ENCODE measurements at places on chromosomes 5 and 9. TPM values are rescaled to one million over a fixed set of nuclear protein-coding genes. Genes with fewer than 3 reads are reported as not detected.

DNA sequence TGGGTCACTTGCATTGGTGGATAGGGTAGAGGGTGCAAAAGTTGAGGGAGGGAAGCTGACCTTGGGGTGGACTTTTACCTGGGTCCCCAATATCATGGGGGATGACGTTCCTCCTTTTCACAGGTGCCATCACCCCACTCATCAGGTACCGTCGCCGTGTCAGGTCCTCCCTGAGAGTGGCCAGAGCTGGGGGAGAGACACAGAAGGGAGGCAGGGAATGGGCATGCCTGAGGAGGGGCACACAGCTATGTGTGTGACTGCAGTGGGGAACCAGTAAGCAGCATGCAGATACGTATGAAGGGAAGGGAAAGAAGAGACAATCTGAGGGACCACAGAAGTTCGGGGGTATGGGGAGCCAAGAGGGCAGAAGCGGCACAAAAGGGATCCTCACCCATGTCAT, 6.5 kb downstream of the CREB3 start:
- H3K36me3 ChIP-seq: peaks cover 97% of the 10 kb centered on the region
- no peak for DNase-seq
- H3K4me3 ChIP-seq: no peak overlapping the region
- no peaks in the 10 kb centered on the region for H3K27me3 ChIP-seq
- H3K27ac ChIP-seq: no peak overlapping the region

- DNase-seq: no peak
- no peak overlapping the region for H3K27ac ChIP-seq
- no peaks in the 10 kb centered on the region for H3K36me3 ChIP-seq
- H3K4me1 ChIP-seq: no peaks in the 10 kb centered on the region
- no peak overlapping the region for H3K4me3 ChIP-seq
Observed at GRCh38 chr9:80842389-80842788, 847.0 kb downstream of the TLE1 start.

- no peak overlapping the region for H3K4me3 ChIP-seq
- H3K27me3 ChIP-seq: no peaks in the 10 kb centered on the region
- H3K36me3 ChIP-seq: no peaks in the 10 kb centered on the region
- no peak for DNase-seq
- no peak overlapping the region for H3K27ac ChIP-seq
- H3K4me1 ChIP-seq: no peaks in the 10 kb centered on the region
Observed at GRCh38 chr9:126051446-126052130, 275.0 kb upstream of the MVB12B start.

DNA sequence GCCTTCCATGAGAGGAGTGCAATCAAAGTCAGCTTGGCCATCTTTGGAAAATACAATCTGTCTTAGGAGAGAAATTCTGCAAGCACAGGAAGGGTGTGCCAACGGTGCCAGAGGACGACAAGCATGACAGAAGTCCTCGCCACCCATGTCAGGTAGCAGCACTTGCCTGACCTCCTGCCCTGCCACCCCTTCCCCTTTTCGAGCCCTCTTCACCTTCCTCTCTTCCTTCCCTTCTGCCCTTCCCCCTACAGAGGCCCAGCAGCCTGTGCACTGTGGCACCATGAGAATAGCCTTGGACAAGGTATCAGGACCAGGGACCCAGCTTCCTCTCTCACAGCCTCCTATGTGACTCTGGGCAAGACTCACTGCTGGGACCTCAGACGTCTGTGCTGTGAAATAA, 5.3 kb upstream of the UBE2QL1 start:
- no peak overlapping the region for H3K27ac ChIP-seq
- DNase-seq: no peak
- H3K4me1 ChIP-seq: no peaks in the 10 kb centered on the region
- no peaks in the 10 kb centered on the region for H3K27me3 ChIP-seq
- no peak overlapping the region for H3K4me3 ChIP-seq
- H3K36me3 ChIP-seq: no peaks in the 10 kb centered on the region

- DNase-seq: no peak
- H3K4me3 ChIP-seq: no peak overlapping the region
- no peaks in the 10 kb centered on the region for H3K4me1 ChIP-seq
Observed at GRCh38 chr5:133341915-133342710, 270.2 kb downstream of the FSTL4 start.

DNA sequence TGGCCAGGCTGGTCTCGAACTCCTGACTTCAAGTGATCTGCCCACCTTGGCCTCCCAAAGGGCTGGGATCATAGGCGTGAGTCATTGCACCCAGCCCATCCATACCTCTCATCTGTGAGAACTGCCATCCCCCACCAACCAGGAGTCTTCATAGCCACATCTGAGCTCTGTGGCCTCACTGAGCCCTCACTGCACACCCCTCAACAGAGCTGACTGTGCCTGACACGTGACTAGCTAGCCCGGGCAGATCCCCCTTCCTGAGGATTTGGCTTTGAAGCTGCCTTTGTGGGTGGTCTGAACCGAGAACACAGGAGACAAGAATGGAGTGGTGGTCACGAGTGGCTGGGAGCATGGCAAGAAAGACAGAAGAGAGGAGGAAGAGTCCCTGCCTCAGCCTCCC, 15.6 kb downstream of the AK8 start:
- peaks cover 5% of the 10 kb centered on the region for H3K36me3 ChIP-seq
- no peak for DNase-seq
- no peak overlapping the region for H3K27ac ChIP-seq
- H3K4me1 ChIP-seq: peaks cover 8% of the 10 kb centered on the region
- H3K27me3 ChIP-seq: no peaks in the 10 kb centered on the region
- H3K4me3 ChIP-seq: no peak overlapping the region

GRCh38 chr9:120562861-120563443, 17.0 kb downstream of the CDK5RAP2 start:
- H3K4me3 ChIP-seq: no peak overlapping the region
- H3K27me3 ChIP-seq: no peaks in the 10 kb centered on the region
- H3K36me3 ChIP-seq: peaks cover 33% of the 10 kb centered on the region
- H3K4me1 ChIP-seq: no peaks in the 10 kb centered on the region
- DNase-seq: no peak
- no peak overlapping the region for H3K27ac ChIP-seq

DNA sequence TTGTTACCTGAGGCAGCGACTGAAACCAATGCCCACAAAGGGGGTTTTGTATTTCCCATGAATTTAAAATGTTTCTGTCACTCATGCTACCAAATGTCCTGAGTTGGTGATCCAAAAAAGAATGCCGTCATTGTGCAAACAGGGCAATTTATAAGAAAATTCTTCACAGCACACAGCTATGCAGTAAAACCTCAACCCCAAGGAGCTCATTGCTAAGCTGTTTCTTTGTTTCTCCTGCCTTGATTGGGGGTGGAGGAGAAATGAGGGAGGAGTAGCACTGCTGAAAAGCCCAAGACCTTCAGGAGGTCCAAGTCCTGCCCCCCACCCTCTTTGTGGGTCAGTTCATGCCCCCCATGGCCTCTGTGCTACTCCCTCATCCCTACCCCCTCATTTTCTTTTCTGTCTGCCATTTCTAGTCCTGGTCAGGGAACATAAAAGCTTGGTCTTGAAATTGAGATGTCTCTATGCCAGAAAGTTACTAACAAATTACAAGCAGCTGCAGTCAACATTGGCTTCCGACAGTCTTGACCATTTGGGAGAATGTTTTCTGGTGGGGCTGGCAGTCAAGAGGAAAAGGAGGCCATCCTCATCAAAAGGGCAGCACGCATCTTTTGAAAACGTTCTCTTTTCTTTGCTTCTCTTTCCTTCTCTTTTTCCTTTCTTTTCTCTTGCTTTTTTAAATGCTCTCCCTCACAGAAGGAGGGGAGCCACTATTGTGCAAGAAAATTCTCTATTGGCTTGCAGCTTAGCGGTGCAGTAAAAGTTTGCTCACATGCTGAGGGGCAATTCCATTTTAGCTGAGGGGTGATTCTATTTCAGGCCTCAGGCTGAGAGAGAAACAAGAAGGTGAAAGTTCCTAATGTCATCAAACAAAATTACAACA, 133.3 kb downstream of the GCNT1 start:
- H3K4me3 ChIP-seq: no peak overlapping the region
- H3K27ac ChIP-seq: no peak overlapping the region
- H3K4me1 ChIP-seq: peaks cover 5% of the 10 kb centered on the region
- DNase-seq: no peak
- no peaks in the 10 kb centered on the region for H3K36me3 ChIP-seq

DNA sequence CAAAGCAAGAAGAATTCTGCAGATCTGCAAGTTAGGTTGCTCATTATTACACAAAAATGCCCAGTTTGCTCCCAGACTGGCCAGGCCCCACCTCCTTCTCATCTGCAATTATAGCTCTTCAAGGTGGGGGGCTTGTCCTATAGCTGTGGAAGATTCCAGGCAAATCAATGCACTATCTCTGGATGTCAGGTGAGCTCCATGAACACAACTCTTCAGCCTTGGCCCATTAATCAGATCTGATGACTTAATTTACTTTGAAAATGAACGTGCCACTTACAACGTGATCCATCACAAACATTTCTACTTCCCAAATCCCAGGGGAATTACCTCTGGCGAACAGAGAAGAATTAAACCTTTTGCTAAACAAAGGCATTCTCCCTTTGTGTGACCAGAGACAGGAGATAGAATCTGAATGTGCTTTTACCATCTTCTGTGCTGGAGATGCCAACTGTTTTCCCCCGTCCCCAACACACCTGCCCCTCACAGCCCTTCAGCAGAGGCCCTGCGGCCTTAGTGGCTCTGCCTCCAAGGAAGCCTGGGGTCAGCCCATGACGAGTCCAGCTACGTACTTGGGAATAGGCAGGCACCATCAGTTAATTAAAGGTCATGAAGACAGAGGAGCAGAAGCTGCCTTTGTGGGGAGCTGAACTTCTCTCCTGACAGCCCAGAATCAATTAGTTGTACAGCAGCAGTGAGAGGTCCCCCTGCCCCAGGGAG, 60.5 kb downstream of the SNX18 start:
- DNase-seq: no peak
- no peak overlapping the region for H3K4me3 ChIP-seq
- no peak overlapping the region for H3K27ac ChIP-seq
- H3K36me3 ChIP-seq: no peaks in the 10 kb centered on the region
- H3K27me3 ChIP-seq: no peaks in the 10 kb centered on the region

GRCh38 chr9:2395814-2396612, 225.6 kb upstream of the VLDLR start:
- no peak overlapping the region for H3K4me3 ChIP-seq
- H3K36me3 ChIP-seq: no peaks in the 10 kb centered on the region
- no peak overlapping the region for H3K27ac ChIP-seq
- H3K4me1 ChIP-seq: no peaks in the 10 kb centered on the region

DNA sequence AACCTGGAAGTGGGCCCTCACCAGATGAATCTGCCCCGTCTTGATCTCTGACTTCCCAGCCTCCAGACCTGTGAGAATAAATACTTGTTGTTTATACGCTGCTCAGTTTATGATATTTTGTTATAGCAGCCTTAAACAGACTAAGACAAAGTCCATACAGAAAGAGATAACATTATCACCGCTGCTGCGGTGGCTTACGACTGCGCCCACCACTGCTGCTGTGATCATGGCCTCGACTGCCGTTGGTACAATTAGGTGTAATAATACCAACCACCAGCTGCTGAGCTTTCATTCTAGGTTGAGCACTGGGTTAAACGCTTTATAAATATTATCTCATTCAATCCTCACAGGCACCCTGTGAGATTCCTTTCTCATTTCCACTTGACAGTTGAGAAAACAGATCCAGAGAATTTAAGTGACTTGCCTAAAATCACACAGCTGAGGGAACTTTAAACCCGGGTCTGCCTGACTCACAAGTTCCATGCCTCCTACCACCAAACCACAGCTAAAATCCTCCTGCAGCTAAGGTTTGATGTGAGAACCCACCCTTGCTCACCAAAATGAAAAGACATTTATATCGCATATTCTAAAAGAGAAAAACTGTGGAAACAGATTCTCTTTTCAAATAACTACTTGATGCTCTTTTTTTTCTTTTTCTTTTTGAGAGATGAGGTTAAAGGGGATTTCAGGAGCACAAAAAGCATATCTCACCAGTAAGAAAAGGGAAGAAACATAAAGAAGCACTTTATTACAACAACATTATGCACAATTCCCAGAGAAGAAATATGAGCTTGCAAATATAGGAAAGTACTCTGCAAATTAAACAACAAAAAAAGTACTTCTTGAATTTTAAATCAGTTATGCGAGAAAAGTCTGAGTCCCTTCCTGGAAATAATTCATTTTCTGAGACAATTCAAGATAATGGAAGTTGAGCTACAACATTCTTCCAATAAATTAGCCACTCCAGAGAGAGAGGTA, 23.9 kb downstream of the GOLM1 start:
- H3K4me3 ChIP-seq: no peak overlapping the region
- no peaks in the 10 kb centered on the region for H3K4me1 ChIP-seq
- no peaks in the 10 kb centered on the region for H3K27me3 ChIP-seq
- no peak overlapping the region for H3K27ac ChIP-seq
- no peak for DNase-seq
- no peaks in the 10 kb centered on the region for H3K36me3 ChIP-seq

DNA sequence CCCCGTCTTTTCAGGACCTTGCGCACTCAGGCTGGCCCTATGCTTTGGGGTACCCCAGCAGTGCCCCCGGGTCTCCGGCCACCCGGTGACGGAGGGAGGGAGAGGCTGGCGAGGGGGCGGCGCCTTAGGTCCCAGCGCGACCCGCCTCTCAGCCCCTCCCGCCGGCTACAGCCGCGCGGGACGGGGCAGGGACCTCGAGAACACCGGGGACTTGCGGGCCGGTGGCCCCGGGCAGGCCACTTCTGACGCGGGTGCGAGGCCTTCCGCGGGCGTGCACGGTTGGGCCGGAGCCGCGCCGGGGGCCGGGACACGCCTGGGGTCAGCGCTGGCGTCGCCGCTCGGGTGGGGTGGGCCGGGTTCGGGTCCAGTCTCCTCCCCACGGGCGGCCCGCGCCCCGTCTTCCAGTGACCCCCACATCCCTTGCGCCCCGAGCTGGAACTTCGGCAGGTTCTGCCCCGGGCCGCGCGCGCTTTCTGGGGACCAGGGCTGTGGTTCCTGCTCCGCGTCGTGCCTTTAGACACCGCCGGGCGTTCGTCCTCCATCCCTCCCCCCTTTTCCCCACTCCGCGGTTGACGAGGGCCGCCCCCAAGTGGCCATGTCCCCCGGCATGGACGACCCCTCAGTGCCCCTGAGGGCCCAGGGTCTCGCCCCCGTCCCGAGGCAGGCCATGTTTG, 3.8 kb upstream of the SQSTM1 start:
- H3K4me3 ChIP-seq: peak overlapping the region; percentile 68
- no peaks in the 10 kb centered on the region for H3K27me3 ChIP-seq
- peak overlapping the region; percentile 99 for H3K27ac ChIP-seq
- DNase-seq: peak; percentile 93
- H3K4me1 ChIP-seq: peaks cover 31% of the 10 kb centered on the region
- H3K36me3 ChIP-seq: peaks cover 15% of the 10 kb centered on the region

The CA9 gene
- not detected for total RNA-seq

The CNTNAP3B gene
- total RNA-seq: 60.5 TPM

The TNFSF15 gene
- 0.83 TPM for total RNA-seq

The SPEF2 gene
- 3.2 TPM for total RNA-seq

The HEXB gene
- total RNA-seq: 101 TPM

The BAAT gene
- not detected for total RNA-seq

The BTNL9 gene
- total RNA-seq: 30.6 TPM

The CEMIP2 gene
- 19.1 TPM for total RNA-seq
